ENCODE measurements at places on chromosomes 6 and 20. TPM values are rescaled to one million over a fixed set of nuclear protein-coding genes. Genes with fewer than 3 reads are reported as not detected.

PLEKHG1 gene
- total RNA-seq = 2.5 TPM

MYMX gene
- total RNA-seq = not detected

BMP2 gene
- not detected for total RNA-seq

CD93 gene
- total RNA-seq = 0.58 TPM

HEY2 gene
- 0.25 TPM for total RNA-seq

HRH3 gene
- total RNA-seq = not detected

GRM1 gene
- not detected for total RNA-seq

EDN3 gene
- 2.3 TPM for total RNA-seq

PPP1R3G gene
- 0.07 TPM for total RNA-seq

RAB32 gene
- total RNA-seq = 0.22 TPM

MED20 gene
- 7.2 TPM for total RNA-seq

OPRL1 gene
- total RNA-seq = 1.9 TPM

BPI gene
- total RNA-seq = not detected

RAET1L gene
- total RNA-seq = not detected

MAFB gene
- 0.29 TPM for total RNA-seq

CLVS2 gene
- not detected for total RNA-seq

SPEF1 gene
- total RNA-seq = not detected

GTSF1L gene
- total RNA-seq = 0.30 TPM

ENPP5 gene
- 0.95 TPM for total RNA-seq

TSBP1 gene
- not detected for total RNA-seq

USP49 gene
- 2.8 TPM for total RNA-seq

AGPAT4 gene
- total RNA-seq = 6.3 TPM

BNIP5 gene
- not detected for total RNA-seq

GABBR1 gene
- total RNA-seq = 48.0 TPM

HSPA12B gene
- total RNA-seq = 0.12 TPM

RIMS1 gene
- total RNA-seq = not detected

GLP1R gene
- total RNA-seq = 0.07 TPM

C4A gene
- 6.1 TPM for total RNA-seq

RAE1 gene
- total RNA-seq = 41.1 TPM

PXMP4 gene
- 6.1 TPM for total RNA-seq
